ENCODE measurements at places on chromosomes 16 and 17.
A peak's percentile ranks its signal among the peaks of the same experiment; 100 is the strongest.

- no peak for DNase-seq
Measured at GRCh38 chr17:48021934-48022333, 15.7 kb downstream of the COPZ2 start.

GRCh38 chr17:63881935-63882601 is at the start of gene GH2:
Gene GH2, minus strand, starts transcription at chr17:63881944. Its CDS starts 143 bp downstream, at chr17:63881801.
- DNase-seq: peak; percentile 29

- no peak for DNase-seq
Measured at GRCh38 chr16:17354141-17354601, 116.6 kb downstream of the XYLT1 start.

GRCh38 chr17:2241823-2242222 is 61.8 kb downstream of the SMG6 start:
- DNase-seq: no peak

DNA sequence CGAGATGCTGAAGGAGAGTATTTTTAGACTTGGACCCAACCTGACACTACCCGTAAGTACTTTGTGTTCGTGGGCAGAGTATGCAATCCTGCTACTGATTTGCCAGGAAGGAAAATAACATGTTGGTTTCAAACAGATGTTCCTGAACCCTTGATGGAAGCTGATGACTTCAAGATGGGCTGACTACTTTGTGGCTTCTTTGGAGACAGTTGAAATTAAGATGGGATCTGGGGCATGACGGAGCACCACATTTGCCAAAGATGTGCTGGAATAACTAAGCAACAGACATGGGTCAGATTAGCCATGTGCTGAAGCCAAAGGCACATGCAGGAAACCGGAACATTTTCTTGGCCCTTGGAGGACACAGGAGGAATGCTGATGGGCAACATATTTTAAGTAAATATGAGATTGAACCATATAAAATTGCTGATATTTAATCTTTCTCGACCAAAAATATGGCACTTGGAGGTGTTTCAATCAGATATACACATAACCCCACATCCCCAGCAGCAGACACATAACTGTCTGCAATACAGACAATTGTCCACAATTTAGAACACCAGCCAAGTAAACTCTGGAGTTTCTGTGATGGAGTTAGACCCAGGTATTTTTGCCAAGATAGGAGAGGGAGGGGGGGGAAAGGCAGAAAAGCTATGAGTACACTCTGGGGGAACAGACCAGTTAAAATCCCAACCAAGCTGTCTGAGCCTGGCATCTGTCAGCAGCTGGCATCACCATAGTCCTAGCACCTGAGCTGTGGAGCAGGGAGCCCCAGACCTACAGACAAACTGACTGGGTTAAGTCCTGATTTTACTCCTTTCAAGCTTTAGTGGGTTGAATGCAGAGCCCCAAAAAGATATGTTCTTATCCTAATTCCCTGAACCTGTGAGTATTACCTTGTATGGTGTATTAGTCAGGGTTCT is 329.4 kb upstream of the CDH5 start:
- peak; percentile 84 for DNase-seq

GRCh38 chr17:7903154-7904103 is 12.7 kb downstream of the RNF227 start:
- no peak for DNase-seq

- no peak for DNase-seq
Measured at GRCh38 chr17:79023180-79023705, 726 bp upstream of the C1QTNF1 start.

- no peak for DNase-seq
Measured at GRCh38 chr17:18230288-18231141, 5.1 kb downstream of the LLGL1 start.

DNA sequence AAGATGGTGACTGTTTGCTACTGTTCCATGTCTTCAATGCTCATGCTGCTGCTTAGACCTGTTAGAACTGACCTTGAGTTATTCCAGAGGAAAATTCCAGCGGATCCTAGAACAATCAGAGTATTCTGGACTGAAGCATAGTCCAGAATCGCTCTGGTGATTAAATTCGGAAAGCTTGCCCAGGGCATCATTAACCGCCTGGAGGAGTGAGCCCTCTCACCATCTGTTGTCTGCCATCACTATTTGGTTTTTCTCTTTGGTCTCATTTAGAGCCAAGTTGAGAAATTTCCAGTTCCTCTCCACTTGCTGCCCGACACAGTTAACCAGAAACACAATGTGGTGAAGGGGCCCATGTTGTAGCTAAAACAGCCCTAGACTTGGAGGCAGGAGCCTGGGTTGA is 104.1 kb downstream of the BMERB1 start:
- DNase-seq: no peak

GRCh38 chr17:70040336-70040735 is 34.7 kb upstream of the KCNJ16 start:
- DNase-seq: no peak

DNA sequence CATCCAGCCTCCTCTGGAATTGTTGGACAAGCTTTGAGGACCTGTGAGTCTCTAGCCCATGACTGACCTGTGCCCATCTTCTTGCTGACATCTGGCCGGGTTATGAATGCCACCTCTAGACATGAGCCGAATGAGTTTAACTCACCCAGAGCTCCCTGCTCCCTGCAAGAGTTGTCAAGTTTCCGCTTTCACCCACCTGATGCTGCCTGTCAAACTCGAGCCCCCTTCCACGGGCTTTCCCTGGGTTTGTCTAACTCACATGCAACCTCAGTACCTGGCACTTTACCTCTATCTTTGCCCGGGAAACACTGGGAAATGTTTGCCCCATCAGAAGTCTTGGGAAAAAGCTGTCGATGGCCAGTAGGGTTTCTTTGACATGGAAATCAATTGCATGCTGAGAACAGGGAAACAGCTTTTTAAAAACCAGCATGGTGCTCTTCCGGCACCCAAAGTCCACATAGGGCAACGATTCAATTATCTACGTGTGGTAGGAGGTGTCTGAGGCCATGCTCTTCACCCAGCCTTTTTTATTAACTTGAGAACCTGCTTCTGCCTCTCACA is 33.8 kb upstream of the DNAH17 start:
- DNase-seq: no peak

- no peak for DNase-seq
Measured at GRCh38 chr17:68830313-68830712, 124.9 kb downstream of the ABCA8 start.

- no peak for DNase-seq
Measured at GRCh38 chr16:49697631-49698452, 158.1 kb downstream of the ZNF423 start.

DNA sequence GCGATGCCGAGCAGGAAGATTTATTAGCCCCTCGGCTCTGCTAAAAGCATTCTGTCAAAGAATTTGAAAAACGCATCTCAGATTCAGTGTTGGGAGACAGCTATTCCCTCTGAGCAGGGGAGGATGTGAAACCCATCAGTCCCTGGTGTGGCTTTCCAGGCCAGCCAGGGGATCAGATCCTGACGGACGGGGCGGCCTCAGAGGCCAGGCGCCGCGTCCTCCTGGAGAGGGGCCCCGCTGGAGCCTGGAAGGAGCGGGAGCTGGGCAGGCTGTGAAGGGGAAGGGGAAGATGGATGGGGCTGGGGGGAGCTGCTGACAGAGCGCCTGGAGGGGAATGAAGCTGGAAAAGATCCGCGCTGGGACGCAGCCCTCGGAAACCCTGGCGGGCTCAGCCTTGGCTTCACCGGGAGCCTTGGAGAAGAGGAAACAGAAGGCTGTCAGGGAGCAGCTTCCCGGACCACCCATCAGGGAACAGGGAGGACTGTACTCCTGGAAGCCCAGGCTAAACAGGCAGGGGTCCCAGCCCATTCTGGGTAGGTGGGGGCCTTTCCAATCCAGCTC is 358.0 kb downstream of the C16orf95 start:
- DNase-seq: peak; percentile 74

- peak; percentile 94 for DNase-seq
Measured at GRCh38 chr16:89686520-89687091, at the start of gene CDK10. Gene CDK10, plus strand, starts transcription at chr16:89686689. Its CDS starts 22 bp downstream, at chr16:89686711.

GRCh38 chr16:74760007-74760767 is 14.4 kb downstream of the FA2H start:
- DNase-seq: no peak

GRCh38 chr16:28863929-28864793 is 518 bp downstream of the SH2B1 start:
- peak; percentile 71 for DNase-seq

DNA sequence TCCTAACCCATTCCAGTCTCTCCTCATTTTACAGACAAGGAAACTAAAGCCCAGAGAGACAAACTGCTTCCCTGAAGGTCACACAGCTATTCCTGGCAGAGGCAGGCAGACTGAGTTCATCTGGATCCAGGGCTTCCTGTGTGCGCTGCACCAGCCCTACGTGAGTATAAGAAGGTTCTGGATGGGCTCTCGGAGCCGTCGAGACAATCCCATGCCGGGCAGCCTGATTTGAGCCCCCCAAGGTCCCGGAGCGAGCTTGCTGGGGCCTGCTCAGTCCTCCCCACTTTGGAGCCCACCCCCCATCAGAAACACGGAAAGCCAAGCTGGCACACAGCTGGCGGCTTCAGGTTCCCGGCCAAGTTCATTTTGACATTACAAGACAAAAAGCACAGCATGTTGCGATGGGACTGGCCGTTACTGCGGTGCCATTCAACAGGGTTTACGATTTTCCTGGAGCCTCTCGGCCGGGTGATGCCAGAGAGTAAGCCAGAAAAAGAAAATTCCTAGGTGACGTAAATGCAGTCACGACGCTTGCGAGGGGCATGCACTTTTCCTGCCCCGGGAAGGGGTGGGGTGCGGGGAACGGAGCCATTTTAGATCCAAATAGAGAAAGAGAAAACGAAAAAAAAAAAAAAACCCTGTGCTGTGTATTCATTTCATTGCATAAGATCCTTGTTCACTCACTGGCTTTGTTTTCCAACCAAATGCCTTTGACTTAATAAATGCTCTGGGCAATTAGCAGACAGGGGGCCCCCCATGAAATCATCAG is 167.1 kb upstream of the FOXF1 start:
- DNase-seq: peak; percentile 45

- DNase-seq: no peak
Measured at GRCh38 chr17:42251115-42251514, 25.1 kb downstream of the STAT5B start.

GRCh38 chr16:31697744-31698125 is 170.0 kb downstream of the AHSP start:
- no peak for DNase-seq

- no peak for DNase-seq
Measured at GRCh38 chr17:64147110-64148016, 17.4 kb upstream of the ERN1 start.

All from femur (tissue), 1 donor.